ENCODE measurements at places on chromosomes 7 and 10. TPM values are rescaled to one million over a fixed set of nuclear protein-coding genes. Genes with fewer than 3 reads are reported as not detected.

Gene NEUROG3
- not detected for total RNA-seq

Gene FKBP6
- total RNA-seq: not detected

Gene ANKRD30A
- not detected for total RNA-seq

Gene CDH23
- under 0.01 TPM for total RNA-seq

Gene BICC1
- total RNA-seq: 12.1 TPM

Gene FAM24B
- 4.5 TPM for total RNA-seq

Gene OPN1SW
- not detected for total RNA-seq

Gene OR6B1
- not detected for total RNA-seq

Gene COBL
- 0.15 TPM for total RNA-seq

Gene CYP51A1
- total RNA-seq: 203 TPM

Gene MRPS24
- 270 TPM for total RNA-seq

Gene CCT6A
- total RNA-seq: 153 TPM

Gene DNA2
- 9.6 TPM for total RNA-seq

Gene CALML3
- not detected for total RNA-seq

Gene SPDYE6
- not detected for total RNA-seq

Gene ACSM6
- not detected for total RNA-seq

Gene MYO3A
- total RNA-seq: not detected
